ENCODE measurements at places on chromosomes 2 and 18.

- no peak for DNase-seq
Measured at GRCh38 chr18:48915626-48916425, 34.9 kb downstream of the SMAD7 start.

- DNase-seq = no peak
Measured at GRCh38 chr2:219483451-219484342, 15.0 kb upstream of the GMPPA start.

DNA sequence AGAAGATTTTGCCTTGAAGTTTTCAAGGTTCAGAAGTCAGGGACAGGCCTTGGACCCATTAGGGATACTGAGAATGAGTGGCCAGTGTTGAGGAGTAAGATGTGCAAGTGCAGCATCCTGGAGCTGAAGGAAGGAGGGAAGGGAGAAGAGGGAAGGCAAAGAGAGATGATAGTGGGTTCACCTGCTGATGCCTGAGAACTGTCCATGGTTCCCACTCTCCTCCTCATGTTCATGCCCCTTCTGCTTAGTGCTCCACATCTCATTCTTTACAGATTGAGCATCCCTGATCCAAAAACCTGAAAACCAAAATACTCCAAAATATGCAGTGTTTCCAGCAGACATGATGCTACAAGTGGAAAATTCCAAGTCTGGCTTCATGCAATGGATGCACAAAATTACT lies 137.8 kb downstream of the CCDC102B start:
- no peak for DNase-seq

DNA sequence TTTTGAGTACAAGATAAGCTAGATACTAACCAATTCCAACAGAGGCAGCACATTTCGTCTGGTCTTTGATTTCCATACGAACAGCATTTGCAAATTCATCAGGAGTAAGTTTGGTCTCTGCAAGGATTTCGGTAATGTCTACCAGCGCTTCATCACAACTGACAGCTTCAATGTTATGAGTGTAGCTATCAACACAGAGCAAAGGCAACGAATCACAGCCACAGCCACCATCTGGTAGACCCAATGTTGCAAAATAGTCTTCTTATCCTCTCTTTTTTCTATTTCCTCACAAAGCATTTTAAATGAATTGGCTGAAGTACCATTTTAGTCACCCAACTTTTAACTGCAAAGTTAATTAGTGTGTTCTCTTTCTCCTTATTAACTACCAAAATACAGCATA lies 68.3 kb downstream of the REV1 start:
- no peak for DNase-seq

DNA sequence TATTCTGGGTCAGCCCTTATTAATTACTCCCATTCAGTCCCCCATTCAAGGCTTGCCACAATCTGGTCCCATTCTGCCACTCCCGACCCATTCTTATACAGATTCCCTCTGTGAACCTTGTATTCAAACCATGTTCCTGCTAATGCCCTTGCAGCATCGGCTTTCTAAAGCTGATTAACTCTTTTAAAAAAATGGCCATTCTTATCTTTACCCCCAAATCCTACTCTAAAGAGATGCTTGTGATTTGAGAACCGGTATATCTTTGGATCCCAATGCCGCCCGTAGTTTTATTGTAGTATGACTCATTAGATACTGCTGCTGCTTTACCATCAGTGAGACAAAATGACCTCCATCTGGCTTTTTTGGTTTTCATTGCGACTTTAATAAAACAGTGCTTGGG lies 72.2 kb downstream of the XRCC5 start:
- no peak for DNase-seq

DNA sequence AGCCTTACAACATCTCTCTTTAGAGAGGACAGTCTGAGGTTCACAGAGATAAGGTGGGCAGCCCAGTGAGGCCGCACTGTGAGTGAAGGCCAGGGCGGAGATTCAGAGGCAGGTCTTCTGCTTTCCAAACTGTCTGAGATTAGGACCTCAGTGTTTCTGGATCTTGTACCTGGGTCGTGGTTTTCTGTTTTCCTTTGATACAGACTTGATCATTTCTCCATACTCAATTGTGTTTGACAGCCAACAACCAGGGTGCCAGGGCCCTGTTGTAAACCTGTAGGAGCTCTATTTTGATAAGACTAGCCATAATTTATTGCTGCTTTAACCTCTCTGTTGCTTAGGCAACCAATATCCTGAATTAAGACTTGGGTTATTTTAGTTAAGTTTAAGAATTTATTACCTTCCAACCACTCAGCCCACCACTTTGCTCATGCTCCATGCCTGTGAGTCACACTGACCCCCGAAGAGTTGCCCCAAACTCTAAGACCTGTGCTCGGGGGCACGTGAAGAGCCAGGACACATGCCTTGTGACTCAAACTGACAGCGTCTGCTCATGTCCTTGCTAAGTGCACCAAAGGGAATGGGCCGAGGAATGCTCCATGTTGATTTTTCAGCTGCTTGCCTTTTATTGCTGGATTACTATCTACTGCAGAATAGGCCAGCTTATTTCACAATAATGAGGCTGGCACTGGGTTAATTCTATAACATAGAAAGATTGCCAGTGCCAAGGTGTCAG lies 248.6 kb downstream of the BCL2 start:
- no peak for DNase-seq

- DNase-seq = peak; percentile 33
Measured at GRCh38 chr2:98445683-98446581, 1.3 kb downstream of the INPP4A start.

- no peak for DNase-seq
Measured at GRCh38 chr2:138712212-138712979, 67.8 kb downstream of the NXPH2 start.

- no peak for DNase-seq
Measured at GRCh38 chr18:21073180-21073579, 38.4 kb downstream of the ROCK1 start.

DNA sequence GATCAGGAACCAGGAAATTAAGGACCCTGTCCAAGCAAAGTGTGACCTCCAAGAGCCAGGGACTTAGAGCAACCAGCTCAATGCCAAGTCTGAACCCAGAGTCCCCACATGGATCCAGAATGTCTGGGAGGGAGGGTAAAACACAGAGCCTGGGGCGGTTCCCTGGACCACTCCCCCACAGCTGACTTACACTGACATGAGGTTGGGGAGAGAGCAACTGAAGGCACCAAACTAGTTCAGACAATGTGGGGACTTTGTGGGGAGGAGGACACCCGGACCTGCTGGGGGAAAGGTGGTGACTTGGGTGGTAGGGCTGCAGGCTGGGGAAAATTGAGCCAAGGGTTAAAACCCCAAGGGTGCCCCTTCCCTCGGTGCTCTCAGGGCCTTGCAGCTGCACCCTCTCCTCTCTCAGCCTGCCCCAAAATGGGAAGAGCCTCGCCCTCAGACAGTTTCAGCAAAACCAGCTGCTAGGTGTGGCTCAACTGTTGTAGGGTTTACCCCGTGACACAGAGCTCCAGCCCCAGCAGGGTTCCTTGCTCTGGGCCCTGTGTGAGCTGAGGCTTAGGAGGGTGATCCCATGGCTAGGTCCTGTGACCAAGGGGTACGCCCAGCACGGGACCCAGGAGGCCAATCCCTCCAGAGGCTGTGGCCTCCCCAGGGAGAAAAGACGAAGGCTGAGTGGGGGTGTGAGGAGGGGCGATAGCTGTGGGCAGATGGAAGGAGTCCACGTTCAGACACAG lies 28.6 kb downstream of the MARCO start:
- no peak for DNase-seq

GRCh38 chr2:98412751-98413458 lies 31.8 kb upstream of the INPP4A start:
- DNase-seq = peak; percentile 89

DNA sequence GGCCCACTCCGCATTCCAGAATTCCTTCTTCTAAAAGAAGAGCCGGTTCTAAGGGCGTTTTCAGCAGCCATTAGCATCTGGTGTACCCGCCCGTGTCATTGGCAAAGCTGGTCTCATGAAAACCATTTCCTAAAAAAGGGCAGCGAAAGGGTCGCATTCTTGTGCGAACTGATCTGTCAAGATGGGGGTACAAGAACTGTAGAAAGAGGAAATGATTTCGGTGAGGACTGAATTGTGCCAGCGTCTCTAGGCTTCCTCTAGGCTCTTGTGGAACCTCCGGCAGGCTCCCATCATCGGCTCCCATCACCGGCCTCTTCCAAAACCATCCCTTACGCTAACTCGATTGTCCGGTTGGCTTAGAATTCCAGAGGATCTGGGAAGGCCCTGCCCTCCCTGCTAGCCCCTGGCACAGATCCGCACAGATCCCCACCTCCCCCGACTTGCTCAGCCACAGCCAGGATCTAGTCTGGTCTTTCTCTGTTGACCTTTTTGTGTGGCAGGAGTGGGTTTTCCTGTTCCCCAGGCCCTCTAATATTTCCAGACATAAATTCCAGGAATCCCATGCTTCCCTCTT lies 1.3 kb downstream of the RAB31 start:
- DNase-seq = no peak

GRCh38 chr2:27241761-27242613 lies 20.9 kb downstream of the SLC30A3 start:
- DNase-seq = no peak

- DNase-seq = no peak
Measured at GRCh38 chr2:238568455-238569440, 142.0 kb downstream of the ASB1 start.

- no peak for DNase-seq
Measured at GRCh38 chr2:15754703-15755099, 163.0 kb downstream of the DDX1 start.

DNA sequence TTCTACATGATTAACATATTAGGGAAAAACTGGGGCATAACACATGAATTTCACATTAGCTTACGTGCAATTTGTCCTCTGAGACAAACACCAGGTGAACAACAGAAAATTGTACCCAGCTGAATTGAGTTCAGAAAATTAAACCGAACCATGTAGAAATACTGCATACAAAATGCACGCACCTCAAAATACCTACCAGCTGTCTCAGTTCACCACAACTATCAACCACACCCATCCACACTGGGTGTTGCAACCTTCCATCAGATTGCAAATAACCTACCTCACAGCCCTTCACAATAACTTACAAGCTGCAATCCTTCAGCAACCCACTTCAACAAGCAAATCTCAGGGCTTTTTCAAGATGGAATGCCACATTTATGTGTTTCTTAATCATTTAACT lies 55.9 kb downstream of the UNC50 start:
- DNase-seq = no peak

DNA sequence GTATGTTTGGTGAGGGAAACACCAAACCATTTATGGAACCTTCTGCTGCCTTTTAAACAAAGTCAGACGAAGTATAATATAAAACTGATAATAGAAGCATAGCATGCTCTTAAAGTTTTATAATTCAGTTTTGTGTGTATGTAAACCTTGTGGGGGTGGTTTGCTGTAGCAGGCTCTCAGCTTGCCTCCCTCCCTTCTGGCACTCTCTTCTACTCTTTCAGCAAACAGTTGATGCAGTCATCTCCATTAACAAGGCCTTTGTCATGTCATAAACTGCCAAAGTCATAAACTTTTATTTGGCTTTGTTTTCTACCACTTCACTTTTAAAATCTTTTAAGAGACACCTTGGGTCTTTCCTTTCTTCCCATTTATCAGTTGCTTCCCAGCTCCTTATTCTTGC lies 448.2 kb upstream of the SETBP1 start:
- DNase-seq = no peak

DNA sequence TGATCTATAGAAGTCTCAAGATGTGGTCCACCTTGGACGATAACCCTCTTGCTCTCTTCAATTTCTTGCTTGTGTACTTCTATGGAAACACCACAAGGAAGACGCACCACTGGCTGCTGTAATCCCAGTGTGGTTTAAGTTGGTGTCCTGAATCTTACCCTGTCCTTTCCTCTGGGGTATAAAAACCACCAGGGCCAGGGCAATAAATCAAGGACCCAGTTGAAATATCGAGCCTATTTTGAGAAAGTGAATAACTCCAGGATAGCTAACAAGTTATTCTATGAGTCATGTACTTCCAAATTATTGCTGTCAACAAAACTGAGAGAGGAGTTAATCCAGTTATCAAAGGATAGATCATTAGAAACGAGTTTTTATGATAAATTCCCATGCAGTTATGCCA lies 137.0 kb downstream of the RND3 start:
- no peak for DNase-seq

- DNase-seq = no peak
Measured at GRCh38 chr2:60473546-60473945, 79.9 kb downstream of the BCL11A start.

- no peak for DNase-seq
Measured at GRCh38 chr2:236639461-236640235, 70.0 kb downstream of the ACKR3 start.

DNA sequence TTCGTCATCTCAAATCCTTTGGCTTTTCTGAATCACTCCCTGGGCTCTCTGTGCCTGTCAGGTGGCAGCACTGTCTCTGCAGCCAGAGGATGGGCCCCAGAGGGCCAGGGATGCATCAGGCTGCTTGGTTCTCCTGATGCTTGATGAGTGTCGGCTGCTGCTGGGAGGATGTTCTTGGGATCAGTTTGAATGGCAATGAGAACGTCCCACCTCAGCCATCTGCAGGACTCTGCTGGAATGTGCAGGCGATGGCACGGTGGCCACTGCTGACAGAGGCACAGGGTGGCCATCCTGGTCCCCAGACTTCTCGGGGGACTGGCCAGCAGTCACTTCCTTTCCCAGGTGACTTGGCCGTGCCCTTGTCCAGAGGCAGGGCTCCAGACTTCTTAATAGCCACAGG lies 146.0 kb downstream of the FAM210A start:
- no peak for DNase-seq

GRCh38 chr2:120760446-120761135 lies 24.9 kb downstream of the GLI2 start:
- DNase-seq = no peak

DNA sequence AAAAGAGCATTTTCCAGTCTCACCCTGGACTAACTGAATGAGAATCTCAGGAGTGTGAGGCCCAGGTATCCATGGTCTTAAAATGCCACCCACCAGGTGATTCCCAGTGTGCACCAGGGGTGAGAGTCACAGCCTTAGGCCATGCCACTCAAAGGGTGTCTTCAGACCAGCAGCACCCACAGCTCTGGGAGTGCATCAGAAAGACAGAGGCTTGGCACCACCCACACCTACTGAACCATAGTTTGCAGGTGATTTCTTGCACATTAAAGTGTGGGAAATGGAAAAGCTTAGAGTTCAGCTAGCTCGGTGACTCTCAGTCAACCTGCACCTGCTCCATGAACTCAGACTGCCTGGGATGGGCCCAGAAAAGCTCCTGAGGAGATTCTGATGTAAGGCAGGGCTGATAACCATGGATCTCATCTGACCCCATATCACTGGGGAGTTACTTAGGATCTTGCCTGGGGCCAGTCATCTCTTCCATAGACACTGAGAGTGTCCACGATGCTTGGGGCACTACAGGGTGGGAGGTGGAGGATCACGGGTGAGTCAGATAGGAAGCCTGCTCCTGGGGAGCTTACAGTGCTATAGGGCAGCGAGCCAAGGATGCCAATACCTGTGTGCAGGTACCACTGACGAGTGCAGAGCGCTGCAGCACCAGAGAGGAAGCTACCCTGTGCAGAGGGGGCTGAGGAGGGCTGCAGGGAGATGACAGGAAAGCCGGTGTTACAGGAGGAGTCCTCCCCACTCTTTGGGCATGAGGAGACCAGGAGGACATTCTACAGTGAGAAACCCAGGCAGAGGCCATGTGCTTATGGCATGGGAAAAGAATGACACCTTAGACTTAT lies 4.6 kb downstream of the IL37 start:
- no peak for DNase-seq
